Hair follicle dermal papilla cell (primary cell): ENCODE measurements at places on chromosomes 3 and 15. TPM values are rescaled to one million over a fixed set of nuclear protein-coding genes. Genes with fewer than 3 reads are reported as not detected.

The CNTN3 gene
- 4.9 and 5.0 TPM in 2 replicates for total RNA-seq

The SNX22 gene
- 0.16 and 0.24 TPM in 2 replicates for total RNA-seq

The TIMMDC1 gene
- total RNA-seq: 43.0 and 46.6 TPM in 2 replicates

The FBXL22 gene
- 0.49 and 1.1 TPM in 2 replicates for total RNA-seq

The SLC7A14 gene
- total RNA-seq: 3.6 and 4.4 TPM in 2 replicates

The WNT5A gene
- total RNA-seq: 1,597 and 1,630 TPM in 2 replicates
